ENCODE measurements at places on chromosomes 1 and 21.

DNA sequence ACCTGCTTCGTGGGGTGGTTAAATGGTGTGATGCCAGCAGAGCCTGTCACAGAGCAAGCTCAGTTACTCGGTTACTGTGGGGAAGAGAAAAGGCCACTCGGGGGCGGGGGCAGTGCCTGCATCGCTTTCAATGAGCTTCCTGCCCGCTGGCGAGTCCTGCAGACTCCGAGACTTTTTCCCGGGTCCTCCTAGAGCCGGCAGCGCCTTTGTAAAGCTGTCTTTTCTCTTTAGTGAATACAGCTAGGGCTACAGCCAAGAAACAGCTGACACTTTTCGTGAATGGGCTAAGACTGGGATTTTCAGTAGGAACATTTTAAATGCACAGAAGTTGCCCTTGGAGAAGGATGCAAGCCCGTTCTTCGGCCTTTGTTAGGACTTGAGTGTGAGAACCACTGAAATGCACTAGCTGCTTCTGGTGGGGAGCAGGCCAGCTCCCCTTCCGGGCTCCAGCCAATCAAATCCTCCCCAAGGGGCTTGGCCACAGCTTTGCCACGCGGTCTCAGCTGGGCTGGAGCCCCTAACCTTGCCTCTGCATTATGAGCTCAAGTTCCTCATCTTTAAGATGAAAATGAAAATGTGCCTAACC lies 23.4 kb upstream of the EFHD2 start:
- no peaks in the 10 kb centered on the region for H3K27me3 ChIP-seq
- no peaks in the 10 kb centered on the region for H3K36me3 ChIP-seq
- H3K4me1 ChIP-seq: peaks cover 10% of the 10 kb centered on the region
- no peak overlapping the region for H3K4me3 ChIP-seq
- H3K27ac ChIP-seq: no peak overlapping the region
- no peak for DNase-seq

- DNase-seq: no peak
- H3K27me3 ChIP-seq: no peaks in the 10 kb centered on the region
- no peaks in the 10 kb centered on the region for H3K36me3 ChIP-seq
- H3K4me3 ChIP-seq: no peak overlapping the region
- no peaks in the 10 kb centered on the region for H3K4me1 ChIP-seq
Measured at GRCh38 chr1:110520827-110521226, 1.9 kb upstream of the KCNA10 start.

DNA sequence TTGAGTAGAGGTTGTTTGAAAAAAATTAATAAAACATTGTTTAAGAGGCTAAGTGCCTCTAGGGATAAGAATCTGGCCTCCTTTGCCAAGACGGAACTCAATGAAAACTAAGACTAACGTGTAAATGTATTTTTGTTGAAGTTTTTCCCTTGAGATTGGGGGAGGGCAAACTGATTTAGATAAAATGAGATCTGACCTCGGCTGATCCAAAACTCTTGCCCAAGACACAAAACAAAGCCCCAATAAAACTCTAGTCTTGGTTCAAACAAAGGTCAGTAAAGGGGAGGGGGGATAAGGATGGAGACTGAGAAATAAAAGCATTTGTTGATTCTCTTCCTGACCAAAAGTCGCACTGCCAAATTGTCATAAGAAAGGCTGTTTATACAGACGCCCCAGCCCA lies 134.8 kb upstream of the DPT start:
- DNase-seq: no peak
- no peaks in the 10 kb centered on the region for H3K36me3 ChIP-seq
- H3K4me3 ChIP-seq: no peak overlapping the region

DNA sequence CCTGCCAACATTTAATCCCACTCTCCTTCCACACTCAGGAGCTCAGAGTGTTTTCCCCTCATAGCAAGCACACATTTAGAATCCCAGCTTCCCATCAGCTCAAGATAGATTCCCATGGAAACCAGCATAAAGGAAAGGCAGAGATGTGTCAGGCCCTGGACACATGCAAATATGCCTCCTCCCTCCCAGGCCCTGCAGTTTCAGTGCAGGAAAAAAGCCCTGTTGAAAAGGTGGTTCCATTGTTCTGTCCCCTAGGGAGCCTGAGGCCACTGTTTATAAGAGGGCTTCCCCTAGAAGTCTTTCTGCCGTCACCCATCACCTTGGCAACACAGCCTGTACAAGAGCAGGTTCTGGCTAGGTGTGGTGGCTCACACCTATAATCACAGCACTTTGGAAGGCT lies 3.6 kb downstream of the CACNA1S start:
- H3K4me1 ChIP-seq: peaks cover 3% of the 10 kb centered on the region
- H3K27ac ChIP-seq: no peak overlapping the region
- no peaks in the 10 kb centered on the region for H3K27me3 ChIP-seq
- no peak for DNase-seq
- H3K36me3 ChIP-seq: no peaks in the 10 kb centered on the region

DNA sequence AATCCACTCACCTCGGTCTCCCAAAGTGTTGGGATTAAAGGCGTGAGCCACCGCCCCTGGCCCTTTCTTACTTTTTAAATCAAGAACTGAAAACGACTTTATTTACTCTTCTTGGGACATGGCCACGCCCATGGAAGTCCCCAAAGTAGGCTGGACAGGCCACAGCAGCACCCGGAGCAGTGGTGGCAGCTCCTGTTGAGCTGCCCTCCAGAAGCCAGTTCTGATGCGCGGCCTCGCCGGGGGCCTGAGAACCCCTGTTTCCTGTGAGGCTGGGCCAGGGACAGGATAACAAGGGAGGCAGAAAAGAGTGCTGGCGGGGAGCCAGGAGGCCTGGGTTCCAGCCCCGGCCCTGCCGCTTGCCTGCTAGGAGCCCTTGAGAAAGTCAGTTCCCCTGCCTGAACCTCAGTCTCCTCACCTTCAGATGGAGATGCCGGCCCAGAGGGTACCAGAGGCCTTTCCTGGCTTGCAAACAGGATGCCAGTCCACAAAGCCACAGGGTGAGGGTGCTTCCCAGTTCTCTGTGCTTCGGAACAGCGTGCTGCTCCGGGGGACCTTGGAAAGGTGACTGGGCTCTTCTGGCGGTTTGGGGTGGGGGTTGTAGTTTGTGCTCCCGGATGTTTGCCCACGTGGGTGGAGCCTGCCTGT lies 59.4 kb downstream of the RUNX3 start:
- H3K27ac ChIP-seq: no peak overlapping the region
- H3K4me3 ChIP-seq: no peak overlapping the region
- DNase-seq: no peak

GRCh38 chr1:178038372-178038771 lies 55.5 kb upstream of the RASAL2 start:
- H3K27ac ChIP-seq: peak overlapping the region; percentile 71
- H3K4me1 ChIP-seq: peaks cover 13% of the 10 kb centered on the region
- no peak for DNase-seq
- no peaks in the 10 kb centered on the region for H3K36me3 ChIP-seq
- H3K4me3 ChIP-seq: peak overlapping the region; percentile 53
- H3K27me3 ChIP-seq: no peaks in the 10 kb centered on the region

GRCh38 chr1:14037101-14037847 lies 337.3 kb downstream of the PRDM2 start:
- no peaks in the 10 kb centered on the region for H3K36me3 ChIP-seq
- no peak for DNase-seq
- H3K27ac ChIP-seq: no peak overlapping the region
- no peak overlapping the region for H3K4me3 ChIP-seq

GRCh38 chr21:39117440-39117970 lies 65.7 kb downstream of the PSMG1 start:
- no peak overlapping the region for H3K27ac ChIP-seq
- H3K27me3 ChIP-seq: no peaks in the 10 kb centered on the region
- DNase-seq: peak; percentile 75
- H3K4me3 ChIP-seq: no peak overlapping the region
- peaks cover 11% of the 10 kb centered on the region for H3K4me1 ChIP-seq
